ENCODE measurements at places on chromosomes 13 and 19.

GRCh38 chr13:22517544-22517943, 663.2 kb upstream of the SGCG start:
- no peak for DNase-seq

- DNase-seq: no peak
Measured at GRCh38 chr13:82259284-82259683, 1623.0 kb downstream of the SLITRK1 start.

DNA sequence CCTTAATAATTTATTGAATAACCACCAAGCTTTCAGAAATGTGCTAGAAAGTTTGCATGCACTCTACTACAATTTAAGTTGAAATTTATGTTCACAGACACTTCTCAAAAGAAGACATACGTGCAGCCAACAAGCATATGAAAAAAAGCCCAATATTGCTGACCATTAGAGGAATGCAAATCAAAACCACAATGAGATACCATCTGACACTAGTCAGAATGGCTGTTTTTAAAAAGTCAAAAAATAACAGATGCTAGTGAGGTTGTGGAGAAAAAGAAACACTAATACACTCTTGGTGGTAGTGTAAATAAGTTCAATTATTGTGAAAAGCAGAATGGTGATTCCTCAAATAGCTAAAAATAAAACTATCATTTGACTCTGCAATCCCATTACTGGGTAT, 308.8 kb upstream of the PCDH9 start:
- DNase-seq: no peak

DNA sequence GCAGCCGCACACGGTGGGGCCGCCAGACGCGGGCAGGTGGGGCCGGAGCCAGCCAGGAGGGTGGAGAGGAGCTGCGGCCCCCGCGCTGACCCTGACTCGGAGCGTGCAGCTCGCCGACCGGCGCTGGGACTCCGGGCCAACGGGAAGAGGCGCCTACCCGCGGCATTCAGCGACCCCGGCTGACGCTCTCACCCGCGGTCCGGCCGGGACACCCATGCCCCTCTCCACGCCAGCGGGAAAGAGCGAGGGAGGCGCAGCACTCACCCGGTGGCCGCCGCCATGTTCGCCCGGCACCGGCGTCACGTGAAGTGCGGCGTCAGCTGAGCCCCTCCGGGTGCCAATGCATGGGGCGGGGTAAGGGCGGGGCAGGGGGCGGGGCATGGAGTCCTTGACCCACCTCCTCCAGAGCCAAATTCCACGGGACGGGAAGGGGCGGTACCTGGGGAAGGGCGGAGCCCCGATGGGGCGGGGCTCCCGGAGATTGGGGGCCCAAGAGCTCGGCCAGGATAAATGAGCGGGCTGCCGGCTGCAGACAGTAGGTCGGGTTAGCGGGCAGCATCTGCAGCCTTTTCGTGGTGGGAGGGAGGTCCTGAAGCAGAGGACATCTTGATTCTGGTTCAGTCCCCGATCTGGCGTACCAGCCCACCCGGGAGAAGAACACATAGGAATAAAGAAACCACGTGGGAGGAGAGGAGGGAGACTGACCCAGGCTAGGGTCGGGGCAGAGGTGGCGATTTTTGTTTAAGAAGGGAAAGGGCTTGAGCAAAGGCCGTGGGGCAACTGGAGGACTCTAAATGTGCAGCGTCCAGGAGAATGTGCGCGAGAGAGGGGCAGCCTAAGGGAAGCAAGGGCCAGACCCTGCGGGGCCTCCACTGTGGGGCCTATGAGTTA, at the start of gene PEPD:
PEPD (minus strand) TSS at position 312 of the 891 bp plus-strand sequence; CDS start at position 281, 31 bp downstream.
- DNase-seq: peak; percentile 87

- DNase-seq: no peak
Measured at GRCh38 chr19:4051175-4052101, 15.3 kb downstream of the ZBTB7A start.

DNA sequence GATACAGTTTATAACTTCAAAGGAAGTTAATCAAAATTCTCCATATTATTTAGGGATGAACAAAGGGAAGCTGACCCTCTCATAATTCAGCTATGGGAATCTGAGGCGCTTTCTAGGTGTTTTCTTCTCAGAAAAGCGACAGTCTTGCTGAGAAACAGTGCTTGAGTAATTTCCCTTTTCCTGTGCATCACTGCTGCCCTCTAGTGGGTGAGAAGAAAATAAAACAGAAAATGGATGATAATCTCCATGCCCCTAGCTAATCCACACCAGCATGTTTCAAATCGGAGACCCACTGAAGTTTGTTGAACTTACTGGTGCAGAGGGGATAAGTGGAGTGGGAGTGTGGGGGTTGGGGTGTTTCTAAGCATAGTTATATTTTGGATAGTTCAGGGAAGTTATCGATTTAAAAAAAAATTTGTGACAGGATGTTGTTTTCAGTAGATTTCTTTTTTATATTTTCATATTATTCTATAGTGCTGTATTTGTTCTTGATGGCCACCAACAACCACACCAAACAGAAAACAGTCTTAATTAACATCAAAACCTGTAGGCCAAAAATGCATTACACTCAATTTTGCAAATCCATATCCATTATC, 21.4 kb downstream of the LCP1 start:
- DNase-seq: no peak

GRCh38 chr19:18322318-18322758, 538 bp downstream of the LSM4 start:
- no peak for DNase-seq

GRCh38 chr13:99335603-99336002, 28.4 kb upstream of the GPR183 start:
- no peak for DNase-seq

DNA sequence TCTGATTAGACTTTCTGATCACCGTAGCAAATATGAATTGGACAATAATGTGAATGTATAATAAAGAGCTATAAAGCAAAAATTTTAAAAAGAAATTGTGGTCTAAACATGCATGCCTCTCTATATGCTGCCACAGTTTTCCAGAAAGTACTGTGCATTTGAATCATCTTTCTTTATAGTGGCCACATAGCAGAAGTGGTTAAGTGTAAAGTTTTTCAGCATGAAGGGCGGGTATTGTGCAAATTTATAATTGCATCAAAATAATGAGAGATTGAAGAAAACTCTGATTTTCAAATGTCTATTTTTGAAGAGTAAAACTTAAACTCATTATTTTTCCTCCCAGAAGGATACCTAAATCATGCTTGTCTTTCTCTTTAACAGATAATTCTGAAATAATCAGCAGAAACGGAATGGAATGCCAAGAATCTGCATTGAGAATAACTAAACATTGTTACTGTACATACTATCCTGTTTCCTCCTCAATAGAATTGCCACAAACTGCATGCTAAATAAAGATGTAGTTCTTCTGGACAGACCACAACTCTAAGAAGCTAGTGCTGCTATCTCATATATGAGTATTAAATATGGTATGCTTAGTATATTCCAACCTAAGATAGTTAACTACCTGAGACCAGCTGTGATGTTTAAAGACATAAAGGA, 42.9 kb upstream of the RAP2A start:
- DNase-seq: no peak

GRCh38 chr19:21698215-21698614, 69.2 kb downstream of the ZNF100 start:
- no peak for DNase-seq

DNA sequence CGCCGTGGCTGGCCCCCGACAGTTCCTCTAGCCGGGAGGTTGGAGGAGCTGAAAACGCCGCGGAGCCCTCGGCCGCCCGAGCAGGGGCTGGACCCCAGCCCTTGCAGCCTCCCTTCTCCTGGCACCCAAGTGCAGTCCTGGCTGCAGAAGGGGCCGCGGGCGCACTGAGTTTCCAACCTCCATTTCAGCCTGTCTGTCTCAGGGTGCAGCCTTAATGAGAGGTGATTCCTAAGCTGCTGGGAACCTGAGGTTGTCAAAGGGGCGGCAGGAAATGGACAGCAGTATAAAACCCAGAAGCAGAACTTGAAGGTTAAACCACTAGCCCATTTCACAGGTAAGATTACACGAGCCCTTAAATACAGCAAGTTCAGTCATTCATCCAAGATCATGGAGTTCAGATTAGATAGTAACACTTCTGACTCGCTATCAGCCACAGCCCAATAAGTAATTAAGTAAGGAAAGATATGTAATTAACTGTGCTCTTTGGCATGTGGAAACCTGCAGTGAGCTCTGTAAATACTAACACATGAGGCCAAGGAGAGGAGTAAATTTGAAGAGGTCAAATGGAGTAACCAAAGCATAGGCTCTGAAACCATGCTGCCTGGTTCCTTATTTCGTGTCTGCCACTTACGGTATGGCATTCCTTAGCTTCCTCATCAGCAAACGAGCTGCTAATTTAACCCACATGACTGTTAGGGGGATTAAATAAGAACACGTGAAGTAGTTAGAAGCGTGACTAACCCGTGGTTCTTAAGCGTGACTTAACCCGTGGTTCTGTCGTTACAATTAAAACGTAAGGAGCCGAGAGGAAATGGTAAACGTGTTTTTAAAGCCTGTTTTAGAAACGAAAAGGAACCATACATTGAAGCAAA, 686 bp downstream of the SETDB2 start:
- DNase-seq: peak; percentile 29

GRCh38 chr19:55066107-55066709, 3.3 kb upstream of the RDH13 start:
- no peak for DNase-seq

- no peak for DNase-seq
Measured at GRCh38 chr19:49895566-49896297, 955 bp downstream of the IL4I1 start.
